ENCODE measurements at places on chromosomes 5 and 9.

DNA sequence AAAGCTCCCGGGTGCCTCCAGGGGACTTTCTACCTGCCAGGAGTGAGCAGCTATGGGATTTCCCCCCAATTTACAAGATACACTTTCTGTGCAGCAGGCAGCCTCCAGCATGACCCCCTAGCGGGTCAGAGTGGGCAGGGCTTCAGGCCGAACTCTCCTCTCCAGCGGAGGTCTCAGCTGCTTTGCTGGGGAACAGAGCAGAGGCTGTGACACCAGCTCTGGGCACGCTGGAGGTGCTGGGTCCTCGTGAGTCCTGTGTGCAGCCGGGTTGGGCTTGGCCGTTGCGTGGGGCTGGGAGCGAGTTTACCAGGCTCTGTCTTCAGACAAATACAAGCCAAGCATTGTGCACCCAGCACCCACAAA is 2.9 kb downstream of the NRARP start:
- no peak for DNase-seq

DNA sequence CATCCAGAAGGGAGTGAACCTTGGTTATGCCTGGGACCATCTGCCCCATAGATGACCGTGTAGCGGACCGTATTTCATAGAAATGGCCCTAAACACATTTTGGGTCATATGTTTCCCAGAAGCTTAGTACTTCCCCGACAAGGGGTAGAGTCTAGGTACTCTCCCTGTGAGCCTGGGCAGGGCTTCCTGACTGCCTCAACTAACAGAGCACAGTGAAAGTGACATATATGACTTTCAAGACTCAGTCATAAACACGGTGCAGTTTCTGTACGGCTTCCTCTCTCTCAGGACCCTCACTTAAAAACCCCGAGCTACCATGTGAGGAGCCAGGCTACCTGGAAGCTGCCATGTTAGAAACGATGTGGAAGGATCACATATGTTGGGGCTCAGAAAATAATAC is 20.9 kb downstream of the C9orf57 start:
- DNase-seq: no peak

- DNase-seq: no peak
Observed at GRCh38 chr5:115500225-115500624, 44.4 kb downstream of the FEM1C start.

DNA sequence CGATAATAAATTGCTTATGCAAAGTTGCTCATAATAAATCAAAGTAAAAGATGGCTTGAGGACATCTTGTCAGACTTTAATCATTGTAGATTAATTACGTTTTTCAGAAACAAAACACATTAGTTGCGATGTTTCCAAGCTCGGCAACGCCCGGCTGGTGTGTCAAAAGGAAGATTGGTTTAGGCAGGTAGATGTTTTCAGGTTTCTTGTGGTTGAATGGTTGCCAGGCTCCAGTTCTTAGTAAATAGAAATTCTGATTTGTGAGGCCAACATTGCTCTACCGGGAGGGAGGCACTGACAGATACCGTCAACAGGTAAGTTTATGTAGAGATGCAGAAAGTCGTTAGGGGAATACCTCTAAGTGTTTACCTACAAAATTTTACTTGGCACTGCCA is 280.3 kb downstream of the NPR3 start:
- DNase-seq: no peak

GRCh38 chr9:1794547-1795270 is 220.4 kb upstream of the SMARCA2 start:
- no peak for DNase-seq

GRCh38 chr5:163692091-163692490 is 186.7 kb downstream of the MAT2B start:
- DNase-seq: no peak

- no peak for DNase-seq
Observed at GRCh38 chr5:56530626-56531138, 284.7 kb upstream of the MAP3K1 start.

DNA sequence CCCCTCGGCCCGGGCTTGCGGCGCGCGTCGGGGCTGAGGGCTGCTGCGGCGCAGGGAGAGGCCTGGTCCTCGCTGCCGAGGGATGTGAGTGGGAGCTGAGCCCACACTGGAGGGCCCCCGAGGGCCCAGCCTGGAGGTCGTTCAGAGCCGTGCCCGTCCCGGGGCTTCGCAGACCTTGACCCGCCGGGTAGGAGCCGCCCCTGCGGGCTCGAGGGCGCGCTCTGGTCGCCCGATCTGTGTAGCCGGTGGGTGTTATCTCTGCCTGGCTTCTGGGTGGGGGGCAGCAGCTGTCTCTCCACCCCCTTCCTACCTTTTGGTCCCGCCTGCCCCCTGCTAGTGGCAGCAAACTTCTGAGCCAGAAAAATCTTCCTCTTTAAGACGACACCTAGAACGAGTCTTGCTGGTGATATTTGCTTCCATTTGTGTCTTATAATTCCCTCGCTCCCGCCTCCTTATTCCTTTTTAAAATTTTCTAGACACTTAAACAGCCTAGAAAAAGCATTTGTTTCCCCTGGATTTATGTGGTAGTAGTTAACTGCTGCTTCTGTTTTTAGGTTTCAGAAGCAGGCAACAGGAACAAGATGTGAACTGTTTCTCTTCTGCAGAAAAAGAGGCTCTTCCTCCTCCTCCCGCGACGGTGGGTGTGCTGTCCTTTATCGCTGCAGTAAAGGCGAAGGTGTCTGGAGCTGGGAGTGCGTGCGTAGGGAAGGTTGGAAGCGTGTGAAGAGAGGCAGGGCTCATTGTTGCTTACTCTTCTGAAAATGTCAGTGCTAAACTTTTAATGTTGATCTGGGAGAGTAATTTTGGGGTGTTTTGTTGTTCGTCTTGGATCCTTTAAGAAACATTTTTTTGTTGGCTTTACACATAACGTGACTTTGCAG is 554 bp downstream of the JAK2 start:
- peak; percentile 84 for DNase-seq

DNA sequence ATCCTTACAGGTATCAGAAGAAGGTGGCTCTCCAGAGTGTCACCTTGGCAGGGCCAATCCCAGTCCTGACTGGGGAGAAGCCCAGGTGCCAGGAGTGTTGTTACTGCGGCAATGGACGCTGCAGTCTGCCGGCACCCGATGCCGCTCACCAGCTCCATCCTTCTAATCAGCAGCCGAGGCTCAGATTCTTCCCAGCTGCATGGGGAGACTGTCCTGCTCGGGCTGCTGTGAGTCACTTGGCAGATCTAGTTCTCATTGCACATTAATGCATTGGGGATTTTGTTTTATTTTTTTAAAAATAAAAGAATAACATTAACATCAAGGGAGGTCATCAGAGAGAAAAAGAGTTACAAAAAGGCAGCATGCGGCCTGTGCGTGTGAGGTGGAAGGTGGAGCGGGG is 115.8 kb downstream of the MTX3 start:
- DNase-seq: no peak

- no peak for DNase-seq
Observed at GRCh38 chr9:21477466-21477865, 4.6 kb downstream of the IFNE start.

DNA sequence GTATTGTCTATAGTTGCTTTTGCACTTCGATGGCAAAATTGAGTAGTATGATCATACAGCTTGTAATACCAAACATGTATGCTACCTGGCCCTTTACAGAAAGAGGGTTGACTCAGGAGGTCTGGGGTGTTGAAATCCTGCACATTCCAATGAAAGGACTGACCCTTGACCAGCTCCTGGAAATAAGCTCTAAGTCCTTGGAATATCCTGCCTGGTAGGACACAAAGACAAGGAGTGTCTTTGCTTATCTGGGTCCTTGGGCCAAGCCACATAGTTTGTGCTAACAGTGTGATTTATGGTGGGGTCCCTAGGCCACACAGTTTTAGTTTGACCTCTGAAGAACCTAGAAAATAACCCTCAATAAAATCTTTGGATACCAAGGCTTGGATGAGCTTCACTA is 89.3 kb upstream of the FTMT start:
- no peak for DNase-seq

- DNase-seq: no peak
Observed at GRCh38 chr5:156094001-156094400, 233.0 kb upstream of the SGCD start.

GRCh38 chr5:149672701-149673476 is 57.2 kb upstream of the PPARGC1B start:
- DNase-seq: no peak

All from hematopoietic multipotent progenitor cell treated with erythropoietin and hydrocortisone succinate and interleukin-3 and kit ligand, for 4 days (in vitro differentiated cells).